ENCODE measurements at places on chromosomes 1 and 21.

DNA sequence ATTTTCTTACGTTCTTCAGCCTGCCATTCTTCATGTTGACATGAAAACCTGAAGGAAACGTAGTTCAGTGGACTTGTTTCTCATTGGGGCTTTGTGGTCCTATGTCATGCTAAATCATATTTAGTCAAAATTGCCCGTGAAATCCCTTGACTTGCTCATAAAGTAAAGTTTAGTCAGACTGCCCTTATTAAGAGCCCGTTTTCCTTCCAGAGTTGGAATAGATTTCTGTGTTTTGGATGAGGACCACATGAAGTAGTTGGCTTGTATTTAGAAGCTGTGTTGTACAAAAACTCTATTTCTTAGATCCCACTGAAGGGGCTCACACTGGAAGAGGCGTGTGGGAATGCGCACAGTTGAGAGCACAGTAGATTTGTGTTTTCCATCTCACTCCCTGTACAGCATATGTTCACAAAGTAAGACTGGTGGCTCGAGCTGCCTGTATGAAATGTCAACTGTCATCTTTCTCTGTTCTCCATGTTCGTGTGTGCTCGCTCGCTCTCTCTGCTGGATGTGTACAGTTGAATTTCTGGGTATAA is 42.4 kb downstream of the CAMTA1 start:
- DNase-seq: no peak

GRCh38 chr1:98706173-98706843 is 44.8 kb downstream of the SNX7 start:
- no peak for DNase-seq

DNA sequence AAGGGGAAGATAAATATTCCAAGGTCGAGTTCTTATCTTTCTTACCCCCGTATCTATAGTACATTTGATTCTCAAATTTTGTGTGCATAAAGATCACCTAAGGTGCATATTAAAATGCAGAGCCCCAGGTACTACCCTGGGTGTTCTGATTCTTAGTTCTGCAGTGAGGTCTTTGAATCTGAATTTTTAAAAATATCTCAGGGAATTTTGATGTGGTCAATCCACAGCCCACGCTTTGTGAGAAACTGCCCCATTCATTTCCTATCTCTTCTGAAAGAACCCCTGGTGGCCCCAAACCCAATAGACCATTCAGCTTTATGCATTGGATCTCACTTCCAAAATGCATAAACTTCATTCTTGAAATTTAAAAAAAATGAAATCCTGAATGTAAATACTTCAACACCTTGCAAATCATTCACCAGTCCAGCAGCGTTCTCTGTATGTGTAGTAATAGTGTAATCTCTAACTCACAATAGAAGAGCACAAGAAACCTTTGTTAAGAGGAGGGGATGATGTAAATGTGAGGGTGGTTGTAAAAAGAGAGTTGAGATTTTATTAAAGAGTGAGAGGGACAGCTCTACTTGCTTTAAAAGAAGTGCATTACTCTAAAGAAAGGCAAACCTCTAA is 108.8 kb upstream of the ZP4 start:
- no peak for DNase-seq

- peak; percentile 1 for DNase-seq
Observed at GRCh38 chr21:46116776-46117585, 19.1 kb downstream of the COL6A2 start.

DNA sequence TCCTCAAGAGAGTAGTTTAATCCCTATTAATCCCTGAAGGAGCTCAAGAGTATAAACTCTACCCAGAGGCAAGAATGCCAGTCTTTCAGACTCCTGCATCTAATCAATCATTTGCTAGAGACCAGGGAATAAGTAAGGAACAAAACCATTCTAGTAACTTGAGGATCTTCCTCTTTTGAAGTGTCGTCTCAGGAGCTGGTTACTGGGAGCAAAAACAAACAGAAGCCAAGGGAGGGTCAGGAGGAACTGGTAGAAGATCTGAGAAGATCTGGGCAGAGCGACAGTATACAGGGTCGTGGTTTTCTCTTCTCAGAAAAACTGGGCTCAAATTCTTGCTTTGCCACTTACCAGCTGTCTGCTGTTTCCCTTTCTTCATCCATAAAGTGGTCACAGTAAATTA is 69.3 kb downstream of the RPS6KA1 start:
- no peak for DNase-seq

- DNase-seq: no peak
Observed at GRCh38 chr1:90174246-90174645, 179.3 kb downstream of the ZNF326 start.

GRCh38 chr1:231629132-231629531 is 2.5 kb downstream of the DISC1 start:
- DNase-seq: no peak

DNA sequence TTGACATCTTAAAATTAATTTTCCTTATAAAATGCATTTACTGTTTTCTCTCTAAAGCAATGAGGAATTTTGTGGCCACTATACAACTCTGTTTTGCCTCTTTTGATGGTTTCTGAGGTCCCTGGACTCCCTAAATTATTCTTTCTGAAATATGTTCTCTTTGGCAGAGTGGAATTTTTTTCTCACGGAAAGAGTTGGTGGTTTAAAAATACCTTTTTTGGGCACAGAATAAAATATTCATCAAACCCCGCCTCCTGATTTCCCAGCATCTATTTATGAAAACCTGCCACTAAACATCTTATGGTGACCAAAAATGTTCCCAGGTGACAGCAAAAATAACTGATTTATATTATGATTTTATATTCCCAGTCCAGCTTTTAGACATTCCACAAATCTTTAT is 165.3 kb upstream of the SYT6 start:
- DNase-seq: no peak

- no peak for DNase-seq
Observed at GRCh38 chr1:210648588-210649269, 320.0 kb downstream of the HHAT start.

GRCh38 chr1:19033515-19033839 is 77.0 kb upstream of the IFFO2 start:
- DNase-seq: no peak

DNA sequence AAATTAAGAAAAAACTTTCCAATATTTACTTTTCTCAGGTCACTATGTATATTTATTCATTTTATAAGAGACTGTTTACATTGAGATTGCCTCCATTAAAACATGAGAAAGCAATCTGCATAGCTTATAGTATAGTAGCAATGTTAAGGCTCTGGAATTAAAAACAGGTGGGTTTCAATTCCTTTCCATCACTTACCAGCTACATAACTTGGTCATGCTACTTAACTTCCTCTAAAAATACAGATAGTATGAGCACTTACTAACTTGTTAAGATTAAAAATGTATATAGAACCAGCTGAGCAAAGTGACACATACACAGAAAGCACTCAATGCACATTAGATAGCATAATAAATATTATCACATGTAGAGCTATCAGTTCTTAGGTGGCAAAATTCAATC is 76.6 kb downstream of the LYST start:
- no peak for DNase-seq

- DNase-seq: no peak
Observed at GRCh38 chr1:2392686-2393085, 1.0 kb downstream of the RER1 start.

DNA sequence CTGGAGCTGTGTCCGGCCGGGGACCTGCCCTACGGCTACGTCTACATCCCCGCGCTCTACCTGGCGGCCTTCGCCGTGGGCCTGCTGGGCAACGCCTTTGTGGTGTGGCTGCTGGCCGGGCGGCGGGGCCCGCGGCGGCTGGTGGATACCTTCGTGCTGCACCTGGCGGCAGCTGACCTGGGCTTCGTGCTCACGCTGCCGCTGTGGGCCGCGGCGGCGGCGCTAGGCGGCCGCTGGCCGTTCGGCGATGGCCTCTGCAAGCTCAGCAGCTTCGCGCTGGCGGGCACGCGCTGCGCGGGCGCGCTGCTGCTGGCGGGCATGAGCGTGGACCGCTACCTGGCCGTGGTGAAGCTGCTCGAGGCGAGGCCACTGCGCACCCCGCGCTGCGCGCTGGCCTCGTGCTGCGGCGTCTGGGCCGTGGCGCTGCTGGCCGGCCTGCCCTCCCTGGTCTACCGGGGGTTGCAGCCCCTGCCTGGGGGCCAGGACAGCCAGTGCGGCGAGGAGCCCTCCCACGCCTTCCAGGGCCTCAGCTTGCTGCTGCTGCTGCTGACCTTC is 412 bp downstream of the GPR25 start:
- DNase-seq: no peak

DNA sequence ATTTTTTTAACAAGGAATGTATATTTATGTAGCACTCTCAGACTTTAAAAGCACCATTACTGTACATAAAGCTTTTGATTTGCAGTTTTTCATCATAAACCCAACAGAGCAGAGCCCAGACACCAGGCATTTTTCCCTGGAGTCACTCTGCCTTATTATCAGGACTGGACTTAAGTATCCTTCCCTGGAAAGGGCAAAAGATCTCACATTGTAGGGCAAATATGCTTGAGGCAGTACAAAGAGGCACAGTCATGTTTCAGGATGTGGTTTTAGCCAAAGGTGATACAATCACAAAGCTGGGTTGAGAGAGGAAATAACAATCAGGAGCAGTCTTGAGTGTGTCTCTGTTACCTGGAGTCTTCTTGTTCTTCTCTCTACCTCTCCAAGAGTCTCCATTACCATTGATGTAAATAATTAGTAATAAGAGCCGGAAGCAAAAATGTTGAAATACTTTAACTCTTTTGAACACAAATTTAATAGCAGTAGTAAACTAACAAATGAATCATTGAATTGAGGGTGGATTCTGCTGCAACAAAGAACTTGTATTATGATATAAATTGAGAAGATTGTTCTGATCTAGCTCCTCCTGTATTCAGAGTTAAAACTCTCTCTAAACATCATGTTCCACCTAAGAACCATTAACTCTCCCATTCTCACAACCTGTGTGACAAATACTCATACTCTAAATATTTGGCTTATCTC is 160.5 kb downstream of the LTN1 start:
- DNase-seq: no peak

DNA sequence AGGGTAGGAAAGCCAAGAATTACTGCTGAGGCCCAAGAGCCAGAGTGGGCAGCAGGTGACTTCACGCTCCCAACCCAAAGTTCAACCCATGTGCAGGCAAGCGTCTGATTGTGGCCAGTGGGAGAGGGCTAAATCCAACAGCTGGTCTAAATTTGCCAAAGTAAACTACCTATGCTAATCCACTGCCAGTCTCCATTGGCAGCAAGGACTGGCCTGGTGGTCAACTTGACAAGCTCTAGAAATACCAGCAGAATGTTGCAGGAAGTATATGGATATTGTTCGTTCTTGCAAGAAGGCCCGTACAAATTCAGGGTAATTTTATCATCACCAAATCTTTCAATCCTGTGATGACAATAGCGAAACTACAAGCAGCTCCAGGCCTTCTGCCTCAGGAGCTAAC is 1.5 kb downstream of the TMEM63A start:
- DNase-seq: no peak

DNA sequence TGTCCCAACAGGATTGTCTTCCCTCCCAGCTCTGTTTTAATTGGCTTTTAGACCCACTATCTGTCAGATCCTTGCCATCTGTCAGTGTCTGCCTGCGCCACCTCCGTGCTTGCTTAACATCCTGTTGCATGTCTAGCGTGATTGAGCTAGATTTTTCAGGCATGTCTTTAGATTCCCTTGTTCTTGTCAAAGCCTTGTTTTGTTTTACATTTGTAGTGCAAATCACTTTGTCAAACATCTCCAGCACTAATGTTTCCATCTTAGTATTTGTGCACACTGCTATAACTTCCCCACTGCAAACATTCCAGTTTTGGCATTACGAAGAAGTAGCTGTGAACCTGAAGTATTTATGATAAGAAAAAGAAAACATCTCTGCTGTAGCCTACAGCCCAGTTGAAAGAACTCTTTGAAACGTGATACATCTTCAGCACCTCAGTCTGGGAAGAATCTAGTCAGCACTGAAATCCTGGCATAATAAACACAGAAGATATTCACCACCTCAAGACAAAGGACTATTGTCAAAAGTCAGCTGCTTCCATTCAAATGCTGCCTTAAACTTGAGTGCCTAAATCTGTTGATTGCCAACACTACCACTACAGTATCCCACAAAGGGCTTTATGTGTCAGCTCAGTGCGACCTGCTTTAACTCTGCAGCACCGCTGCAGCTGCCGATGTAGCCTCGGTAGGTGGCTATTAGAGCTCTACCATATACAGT is 105.0 kb downstream of the FNBP1L start:
- DNase-seq: peak; percentile 33
